ENCODE measurements at places on chromosomes 12 and 14.

DNA sequence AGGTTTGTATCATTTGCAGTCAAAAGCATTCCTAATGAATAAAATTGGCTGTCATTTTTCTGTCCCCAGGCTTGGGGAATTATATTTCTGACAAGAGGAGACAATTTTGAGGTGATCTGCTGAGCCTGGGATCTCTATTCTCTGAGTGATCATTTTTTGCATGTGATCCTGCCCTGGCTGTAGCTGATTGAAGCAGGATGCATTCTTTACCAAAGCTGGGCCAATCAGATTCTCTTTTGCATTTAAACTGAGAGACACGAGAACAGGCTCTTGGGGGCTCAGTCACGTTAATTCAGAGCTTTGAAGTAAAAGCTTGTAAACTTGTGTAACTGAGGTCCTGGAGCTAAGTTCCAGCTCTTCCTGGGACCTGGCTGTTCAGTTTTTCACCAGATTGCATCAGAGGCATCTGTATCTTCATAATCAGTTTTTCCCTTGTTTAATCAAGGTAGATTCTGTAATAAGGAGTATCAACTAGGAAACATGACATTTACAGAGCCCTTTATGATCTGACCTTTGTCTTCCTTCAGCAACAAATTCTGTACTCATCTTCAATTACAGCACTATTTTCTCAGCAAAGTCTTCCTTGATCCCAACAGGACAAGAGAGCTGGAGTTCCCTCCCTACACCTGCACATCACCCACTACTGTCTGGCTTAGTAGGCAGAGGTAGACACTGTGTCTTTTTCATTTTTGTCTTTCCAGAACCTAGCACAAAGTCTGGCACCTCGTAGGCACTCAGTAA lies 35.0 kb upstream of the MANSC4 start:
- DNase-seq, result no peak

GRCh38 chr12:48857278-48857994 lies 5.5 kb upstream of the DDX23 start:
- no peak for DNase-seq

DNA sequence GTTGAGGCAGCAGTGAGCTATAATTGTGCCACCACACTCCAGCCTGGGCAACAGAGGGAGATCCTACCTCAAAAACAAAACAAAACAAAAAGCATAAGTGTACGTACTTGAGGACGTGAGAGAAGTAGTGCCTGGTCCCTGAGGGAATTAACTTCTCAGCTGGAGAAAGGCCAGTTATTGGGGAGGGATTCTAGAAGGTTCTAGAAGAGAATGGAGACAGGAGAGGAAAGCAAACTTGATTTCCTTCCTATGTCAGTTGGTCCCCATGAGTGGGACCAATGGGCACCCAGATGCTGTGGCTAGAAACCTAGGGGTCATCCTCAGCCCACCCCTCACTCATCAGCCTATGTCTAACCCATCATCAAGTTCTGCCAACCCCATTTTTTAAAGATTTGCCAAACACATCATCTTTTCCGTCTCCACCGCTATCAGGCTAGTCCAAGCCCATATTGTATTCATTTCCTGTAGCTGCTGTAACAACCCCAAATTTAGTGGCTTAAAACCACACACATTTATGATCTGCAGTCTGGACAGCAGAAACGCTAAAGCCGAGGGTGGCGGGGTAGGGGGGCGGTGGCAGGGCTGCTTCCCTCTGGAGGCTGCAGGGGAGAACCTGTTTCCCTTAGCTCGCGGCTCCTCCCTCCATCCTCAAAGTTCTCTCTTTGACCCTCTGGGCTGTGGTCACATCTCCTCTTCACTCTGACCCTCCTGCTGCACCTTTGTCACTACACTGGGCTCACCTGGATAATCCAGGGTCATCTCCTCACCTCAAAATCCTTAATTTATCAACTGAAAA lies 7.2 kb upstream of the RBM19 start:
- DNase-seq, result no peak

DNA sequence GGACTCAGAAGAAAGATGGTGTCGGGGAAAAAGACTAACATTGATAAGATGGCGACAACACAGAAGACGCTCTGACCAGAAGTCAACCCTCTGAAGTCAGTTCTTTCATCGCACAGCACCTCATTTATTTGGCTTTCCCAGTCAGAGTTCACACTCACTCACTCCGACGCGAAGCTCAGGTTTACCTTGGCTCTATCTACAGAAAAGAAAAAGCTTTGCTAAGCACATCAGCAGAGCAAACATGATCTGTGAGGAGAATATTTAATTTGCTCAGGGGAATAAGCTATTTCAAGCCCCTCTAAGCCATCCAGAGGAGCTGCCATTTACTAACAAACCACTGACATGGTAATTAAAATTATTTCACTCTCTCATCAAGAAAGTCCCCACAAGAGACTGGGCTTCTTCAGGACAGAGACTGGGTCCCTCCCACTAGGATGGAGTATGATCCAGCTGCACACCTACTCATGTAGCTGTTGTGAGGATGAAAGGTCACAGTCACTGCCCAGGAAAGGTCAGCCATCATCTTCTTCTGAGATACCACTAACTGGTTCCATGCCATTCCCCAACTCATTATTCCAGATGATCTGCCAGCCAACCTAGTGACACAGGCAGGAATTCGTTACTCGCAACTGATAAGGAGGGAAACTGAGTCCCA lies 111.4 kb downstream of the TTC7B start:
- no peak for DNase-seq

Measured in Ammon's horn (tissue), 1 donor.